HepG2 (cell line): ENCODE measurements at places on chromosomes 1 and 21. TPM values are rescaled to one million over a fixed set of nuclear protein-coding genes. Genes with fewer than 3 reads are reported as not detected.

LMX1A gene
- not detected in 2 replicates for polyA plus RNA-seq

FCRL1 gene
- not detected in 2 replicates for polyA plus RNA-seq

SPRR4 gene
- polyA plus RNA-seq, result not detected in 2 replicates

PTPRF gene
- 167 and 213 TPM in 2 replicates for polyA plus RNA-seq

RGL1 gene
- polyA plus RNA-seq, result 3.4 and 3.5 TPM in 2 replicates

CD244 gene
- not detected in 2 replicates for polyA plus RNA-seq

DNA sequence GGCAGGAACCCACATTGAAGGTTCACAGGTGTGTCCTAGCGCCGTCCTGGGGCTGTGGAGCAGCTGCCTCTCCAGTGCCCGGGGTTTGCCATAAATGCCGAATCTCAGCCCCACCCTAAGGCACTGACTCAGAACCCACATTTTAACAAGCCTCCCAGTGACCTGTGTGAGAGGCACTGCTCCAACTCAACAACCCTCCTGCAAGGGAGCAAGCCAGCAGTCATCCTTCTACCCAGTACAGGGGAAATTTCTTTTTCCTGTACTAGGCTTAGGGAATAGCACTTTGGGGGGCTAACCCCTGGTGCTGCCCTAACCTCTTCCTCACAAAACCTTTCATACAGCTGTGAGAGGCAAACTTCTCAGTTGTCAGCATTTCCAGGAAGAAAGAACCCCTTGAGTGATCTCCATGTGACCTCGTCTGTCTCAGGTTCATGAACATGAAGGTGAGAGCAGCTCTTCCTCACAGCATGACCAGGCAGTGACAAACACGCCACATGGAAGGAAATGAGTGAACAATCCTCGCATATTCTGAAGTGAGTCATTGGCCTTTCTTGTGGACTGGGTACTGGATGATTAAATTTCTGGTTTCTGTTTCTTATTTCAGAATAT is 11.4 kb upstream of the BCAR3 start:
- H3K27me3 ChIP-seq, result peaks cover 3% of the 10 kb centered on the region; the same call in 1 of the 3 replicates
- H3K4me1 ChIP-seq, result peaks cover 44% of the 10 kb centered on the region
- no peak overlapping the region for H3K27ac ChIP-seq
- H3K4me3 ChIP-seq, result no peak overlapping the region

- no peak for DNase-seq
- no peak overlapping the region for H3K27ac ChIP-seq
- no peaks in the 10 kb centered on the region for H3K36me3 ChIP-seq
- H3K4me1 ChIP-seq, result peaks cover under 1% of the 10 kb centered on the region; the same call in 1 of the 2 replicates
Observed at GRCh38 chr1:169260478-169261151, 107.0 kb downstream of the NME7 start.

GRCh38 chr1:191707288-191707687 is 451.0 kb upstream of the RGS18 start:
- H3K4me3 ChIP-seq, result no peak overlapping the region
- no peaks in the 10 kb centered on the region for H3K27me3 ChIP-seq
- H3K4me1 ChIP-seq, result no peaks in the 10 kb centered on the region
- DNase-seq, result no peak
- no peak overlapping the region for H3K27ac ChIP-seq
- H3K36me3 ChIP-seq, result no peaks in the 10 kb centered on the region

DNA sequence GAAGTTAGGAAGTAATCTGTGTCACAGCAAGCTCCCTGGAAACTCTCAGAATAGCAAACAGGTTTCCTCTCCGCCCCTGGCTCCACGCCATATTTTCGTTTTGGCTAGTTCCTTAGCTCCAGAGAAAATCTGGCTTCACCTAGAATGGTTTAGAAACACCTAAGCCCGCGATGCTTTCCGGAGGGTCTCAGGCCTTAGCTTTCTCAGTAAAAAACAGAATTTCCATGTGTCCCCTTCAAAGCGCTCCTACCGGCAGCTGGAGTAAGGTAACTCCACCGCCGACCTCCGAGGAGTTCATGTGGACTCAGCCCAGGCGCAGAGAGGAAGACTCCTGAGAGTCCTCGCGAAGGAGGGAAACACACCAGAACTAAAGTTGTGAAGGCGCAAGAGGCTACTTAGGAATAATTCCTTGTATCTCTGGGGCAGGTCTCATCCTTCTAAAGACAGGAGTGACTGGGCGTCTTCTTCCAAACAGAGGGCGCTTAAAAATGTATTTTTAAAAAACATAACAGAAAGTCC is 406 bp downstream of the KIAA0040 start:
- H3K4me1 ChIP-seq, result peaks cover 21% of the 10 kb centered on the region
- H3K27me3 ChIP-seq, result no peaks in the 10 kb centered on the region
- DNase-seq, result no peak
- peak overlapping the region; percentile 66 for H3K4me3 ChIP-seq
- no peak overlapping the region for H3K27ac ChIP-seq
- no peaks in the 10 kb centered on the region for H3K36me3 ChIP-seq

DNA sequence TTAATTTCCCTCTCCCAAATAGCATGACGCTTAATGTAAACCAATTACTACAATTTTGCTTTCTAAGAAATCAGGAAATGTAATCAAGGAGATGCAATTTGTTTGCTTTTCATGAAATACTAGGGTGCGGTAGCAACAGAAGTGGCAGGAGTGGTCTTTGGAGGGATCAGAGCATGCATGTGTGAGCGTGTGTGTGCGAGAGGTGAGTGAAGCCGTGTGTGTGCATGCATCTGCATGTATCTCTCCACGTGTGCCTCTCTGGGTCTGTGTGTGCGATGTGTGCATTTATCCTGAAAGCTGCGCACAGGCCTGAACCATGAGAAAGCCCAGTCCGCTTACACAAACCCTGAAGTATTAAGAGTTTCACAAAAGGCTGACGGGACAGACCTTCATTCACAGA is 249.8 kb upstream of the C1orf174 start:
- no peak overlapping the region for H3K27ac ChIP-seq
- peaks cover 18% of the 10 kb centered on the region; the same call in 2 of the 3 replicates for H3K27me3 ChIP-seq
- no peaks in the 10 kb centered on the region for H3K4me1 ChIP-seq
- no peaks in the 10 kb centered on the region for H3K36me3 ChIP-seq
- no peak overlapping the region for H3K4me3 ChIP-seq

GRCh38 chr1:54299037-54299436 is 99.1 kb downstream of the MRPL37 start:
- no peak overlapping the region for H3K4me3 ChIP-seq
- no peaks in the 10 kb centered on the region for H3K27me3 ChIP-seq
- H3K27ac ChIP-seq, result no peak overlapping the region
- H3K4me1 ChIP-seq, result peaks cover 20% of the 10 kb centered on the region

DNA sequence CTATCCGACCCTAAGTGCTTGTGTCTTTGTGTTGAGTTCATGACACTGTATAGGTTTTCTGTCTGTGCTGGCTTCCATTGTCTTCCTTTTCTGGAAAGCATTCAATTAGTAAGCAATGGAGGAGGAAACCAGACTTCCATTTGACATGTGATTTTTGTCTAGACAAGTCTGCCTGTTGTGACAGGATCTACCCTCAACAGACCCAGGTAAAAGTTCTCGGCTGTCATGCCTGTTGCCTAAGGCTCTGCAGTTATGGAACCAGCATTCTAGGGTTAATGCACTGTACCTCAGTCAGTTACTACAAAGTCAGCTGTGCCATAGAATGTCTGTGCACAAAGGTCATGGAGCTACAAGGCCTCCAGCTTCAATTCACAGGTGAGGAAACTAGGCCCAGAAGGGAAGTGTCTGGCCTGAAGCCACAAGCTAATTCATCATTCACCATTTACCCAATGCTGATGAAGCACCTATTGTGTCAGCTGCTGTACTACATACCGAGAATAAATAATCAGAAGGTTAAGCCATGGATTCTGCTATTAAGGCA is 72.3 kb downstream of the PLPP3 start:
- peak; percentile 20 for DNase-seq
- H3K27me3 ChIP-seq, result no peaks in the 10 kb centered on the region
- H3K4me1 ChIP-seq, result peaks cover 94% of the 10 kb centered on the region

DNA sequence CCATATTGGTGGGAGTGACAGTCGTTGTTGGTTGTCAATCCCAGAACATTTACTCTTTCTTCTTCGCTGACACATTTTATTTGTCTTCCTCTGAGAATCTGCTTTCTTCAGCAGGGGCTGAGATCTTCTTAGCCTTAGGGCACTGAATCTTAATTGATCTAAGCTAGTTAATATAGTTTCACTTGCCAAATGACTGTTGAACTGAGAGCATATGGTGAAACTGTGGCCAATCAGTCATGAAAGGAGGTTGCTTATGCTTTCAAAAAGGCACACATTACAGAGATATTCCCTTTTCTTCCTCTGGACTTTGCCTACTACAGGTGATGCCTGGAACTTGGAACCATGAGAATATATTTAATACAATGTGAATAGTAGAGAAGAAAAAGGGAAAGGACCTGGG is 60.0 kb upstream of the KIAA0040 start:
- no peaks in the 10 kb centered on the region for H3K4me1 ChIP-seq
- DNase-seq, result no peak
- H3K4me3 ChIP-seq, result no peak overlapping the region
- no peak overlapping the region for H3K27ac ChIP-seq

DNA sequence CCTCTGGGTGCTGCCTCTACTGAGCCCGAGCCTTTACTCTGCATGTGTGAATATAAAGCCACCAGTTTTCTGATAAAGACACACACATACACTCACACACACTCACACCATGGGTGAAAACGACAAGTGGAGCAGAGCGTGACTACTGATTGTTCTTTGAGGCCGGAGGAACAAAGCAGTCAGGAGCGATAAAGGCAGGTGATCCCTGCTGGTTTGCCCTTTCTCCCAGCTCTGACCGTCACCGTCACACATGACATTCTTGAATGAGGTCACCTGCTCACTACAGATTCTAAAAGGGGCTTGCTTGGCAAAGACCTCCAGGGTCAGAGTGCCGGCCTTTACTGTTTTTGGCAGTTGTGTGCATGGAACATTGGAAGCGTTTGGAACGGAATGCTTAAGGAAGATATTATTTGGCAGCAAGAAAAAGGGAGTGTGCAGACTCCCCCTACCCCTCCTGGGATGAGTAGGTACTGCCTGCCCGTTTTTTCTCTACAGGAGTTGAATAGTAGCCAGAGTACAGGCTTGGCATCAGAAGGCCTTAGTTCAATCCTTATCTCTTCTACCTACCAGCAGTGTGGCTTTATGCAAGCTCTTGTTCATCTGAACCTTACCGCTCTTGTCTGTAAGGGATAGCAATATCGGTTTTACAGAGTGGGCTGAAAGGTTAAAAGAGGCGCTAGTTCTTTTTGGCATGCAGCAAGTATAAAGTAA is 79.7 kb downstream of the PBX1 start:
- no peak overlapping the region for H3K27ac ChIP-seq
- no peaks in the 10 kb centered on the region for H3K27me3 ChIP-seq
- DNase-seq, result no peak
- H3K4me1 ChIP-seq, result no peaks in the 10 kb centered on the region
- H3K4me3 ChIP-seq, result no peak overlapping the region

DNA sequence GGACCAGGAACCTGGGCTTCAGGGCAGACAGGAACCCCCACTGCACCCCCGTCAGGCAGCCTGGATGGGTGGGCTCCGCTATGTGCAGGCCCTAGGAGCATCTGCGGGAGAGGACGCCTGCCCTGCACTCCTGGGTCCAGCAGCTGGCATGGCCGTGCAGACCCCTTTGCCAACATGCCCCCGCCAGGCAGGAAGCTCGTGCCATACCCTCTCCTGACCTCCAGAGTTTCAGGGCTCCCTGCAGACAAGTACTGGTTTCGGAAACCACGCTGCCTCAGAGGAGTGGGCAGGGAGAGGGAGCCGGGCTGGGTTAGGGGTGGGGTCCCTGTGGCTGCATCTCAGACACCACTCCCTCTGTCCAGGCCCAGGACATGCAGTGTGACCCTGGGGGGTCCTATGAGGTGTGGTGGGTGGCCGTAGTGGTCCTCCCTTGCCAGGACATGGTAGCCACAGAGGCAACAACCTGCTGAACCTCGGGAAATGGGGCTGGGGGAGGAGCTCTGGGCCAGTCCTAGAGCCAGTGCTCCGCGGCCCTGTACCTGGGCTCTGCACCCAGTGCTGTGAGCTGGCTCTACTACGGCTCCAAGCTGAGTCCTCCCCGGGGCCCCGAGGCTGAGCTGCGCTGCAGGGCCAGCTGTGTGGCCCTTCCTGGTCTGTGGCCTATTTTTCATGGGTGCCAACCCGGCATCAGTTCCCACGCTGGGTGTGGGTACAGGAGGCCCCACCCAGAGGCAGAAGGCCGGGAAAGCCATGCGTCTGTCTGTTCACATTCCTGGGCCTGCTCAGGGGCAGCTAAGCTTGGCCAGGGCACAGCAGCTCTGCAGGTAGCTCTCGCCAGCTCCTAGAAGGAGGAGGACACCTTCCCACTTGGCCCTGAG is 1.4 kb downstream of the PLEKHN1 start:
- H3K4me1 ChIP-seq, result peaks cover 24% of the 10 kb centered on the region
- H3K4me3 ChIP-seq, result no peak overlapping the region
- H3K27ac ChIP-seq, result no peak overlapping the region

GRCh38 chr1:230455291-230455690 is 29.2 kb upstream of the PGBD5 start:
- H3K4me3 ChIP-seq, result no peak overlapping the region
- no peaks in the 10 kb centered on the region for H3K4me1 ChIP-seq
- DNase-seq, result no peak
- no peaks in the 10 kb centered on the region for H3K36me3 ChIP-seq

- H3K4me1 ChIP-seq, result peaks cover 17% of the 10 kb centered on the region; the same call in 1 of the 2 replicates
- no peak overlapping the region for H3K4me3 ChIP-seq
- no peak for DNase-seq
- no peak overlapping the region for H3K27ac ChIP-seq
- H3K36me3 ChIP-seq, result no peaks in the 10 kb centered on the region
Observed at GRCh38 chr1:10833630-10834557, 37.4 kb upstream of the CASZ1 start.

DNA sequence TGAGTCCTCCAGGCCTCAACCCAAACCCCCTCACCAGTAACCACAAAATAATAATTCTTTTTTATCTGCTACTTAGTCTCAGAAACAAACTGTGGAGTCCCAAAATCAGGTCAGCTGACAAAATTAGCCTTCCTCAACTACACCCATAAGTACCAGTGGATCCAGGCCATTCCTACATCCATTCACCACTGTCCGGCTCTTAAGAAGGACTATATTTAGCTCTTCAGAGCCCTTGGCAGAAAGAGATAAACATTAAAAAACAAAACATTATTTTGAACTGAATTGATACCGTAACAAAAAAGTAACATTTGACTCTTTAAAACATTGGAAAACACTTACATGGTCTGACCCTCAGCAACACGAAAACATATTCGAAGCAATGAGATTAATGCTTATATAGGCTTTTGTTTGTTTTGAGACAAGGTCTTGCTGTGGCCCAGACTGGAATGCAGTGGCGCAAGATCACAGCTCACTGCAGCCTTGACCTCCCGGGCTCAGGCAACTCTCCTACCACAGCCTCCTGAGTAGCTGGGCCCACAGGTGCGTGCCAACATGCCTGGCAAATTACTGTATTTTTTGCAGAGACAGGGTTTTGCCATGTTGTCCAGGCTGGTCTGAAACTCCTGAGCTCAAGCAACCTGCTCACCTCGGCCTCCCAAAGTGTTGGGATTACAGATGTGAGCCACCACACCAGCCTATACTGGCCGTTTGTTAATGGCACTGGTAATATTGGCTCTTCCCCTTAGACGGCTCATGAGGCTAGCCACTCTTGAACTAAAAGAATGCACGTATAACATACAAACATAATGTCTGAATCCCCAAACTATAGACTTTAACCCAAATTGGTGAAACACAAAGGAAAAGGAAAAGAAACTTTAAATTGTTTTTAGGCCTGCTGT is 330.7 kb downstream of the SMYD3 start:
- H3K27ac ChIP-seq, result peak overlapping the region; percentile 53
- no peak overlapping the region for H3K4me3 ChIP-seq
- peak; percentile 92 for DNase-seq
- H3K4me1 ChIP-seq, result peaks cover 50% of the 10 kb centered on the region
- H3K36me3 ChIP-seq, result no peaks in the 10 kb centered on the region

GRCh38 chr1:246733704-246734103 is 9.5 kb downstream of the SCCPDH start:
- no peaks in the 10 kb centered on the region for H3K27me3 ChIP-seq
- no peak overlapping the region for H3K27ac ChIP-seq
- peaks cover 77% of the 10 kb centered on the region for H3K36me3 ChIP-seq
- H3K4me3 ChIP-seq, result no peak overlapping the region
